Mesenchymal stem cell (in vitro differentiated cells and primary cell): ENCODE measurements at places on chromosomes 1 and 21.

DNA sequence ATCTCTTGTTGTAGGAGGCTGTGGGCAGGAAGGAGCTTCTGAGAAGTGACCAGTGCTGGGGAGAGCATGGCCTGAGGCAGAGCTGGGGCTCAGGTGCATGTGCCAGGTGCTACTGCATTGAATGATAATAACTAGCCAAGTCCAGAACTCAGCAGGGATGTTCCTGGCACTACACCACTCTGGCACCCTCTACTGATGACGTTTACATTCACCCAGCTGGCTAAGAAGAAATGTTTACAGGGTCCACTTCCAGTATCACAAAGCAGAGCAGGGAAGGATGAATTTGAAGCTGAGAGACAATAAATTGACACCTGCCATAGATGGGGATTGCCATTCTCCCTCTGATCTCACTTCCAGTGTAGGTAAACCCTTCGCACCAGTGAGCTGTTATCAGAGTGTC, 411.8 kb downstream of the SETD4 start:
- DNase-seq, result no peak
- no peak overlapping the region for H3K4me3 ChIP-seq
- H3K27me3 ChIP-seq, result no peaks in the 10 kb centered on the region
- H3K27ac ChIP-seq, result no peak overlapping the region

GRCh38 chr1:108043707-108044106, 78.7 kb upstream of the VAV3 start:
- no peak overlapping the region for H3K4me3 ChIP-seq
- peaks cover 19% of the 10 kb centered on the region for H3K27me3 ChIP-seq
- no peaks in the 10 kb centered on the region for H3K36me3 ChIP-seq
- DNase-seq, result no peak
- no peaks in the 10 kb centered on the region for H3K4me1 ChIP-seq

DNA sequence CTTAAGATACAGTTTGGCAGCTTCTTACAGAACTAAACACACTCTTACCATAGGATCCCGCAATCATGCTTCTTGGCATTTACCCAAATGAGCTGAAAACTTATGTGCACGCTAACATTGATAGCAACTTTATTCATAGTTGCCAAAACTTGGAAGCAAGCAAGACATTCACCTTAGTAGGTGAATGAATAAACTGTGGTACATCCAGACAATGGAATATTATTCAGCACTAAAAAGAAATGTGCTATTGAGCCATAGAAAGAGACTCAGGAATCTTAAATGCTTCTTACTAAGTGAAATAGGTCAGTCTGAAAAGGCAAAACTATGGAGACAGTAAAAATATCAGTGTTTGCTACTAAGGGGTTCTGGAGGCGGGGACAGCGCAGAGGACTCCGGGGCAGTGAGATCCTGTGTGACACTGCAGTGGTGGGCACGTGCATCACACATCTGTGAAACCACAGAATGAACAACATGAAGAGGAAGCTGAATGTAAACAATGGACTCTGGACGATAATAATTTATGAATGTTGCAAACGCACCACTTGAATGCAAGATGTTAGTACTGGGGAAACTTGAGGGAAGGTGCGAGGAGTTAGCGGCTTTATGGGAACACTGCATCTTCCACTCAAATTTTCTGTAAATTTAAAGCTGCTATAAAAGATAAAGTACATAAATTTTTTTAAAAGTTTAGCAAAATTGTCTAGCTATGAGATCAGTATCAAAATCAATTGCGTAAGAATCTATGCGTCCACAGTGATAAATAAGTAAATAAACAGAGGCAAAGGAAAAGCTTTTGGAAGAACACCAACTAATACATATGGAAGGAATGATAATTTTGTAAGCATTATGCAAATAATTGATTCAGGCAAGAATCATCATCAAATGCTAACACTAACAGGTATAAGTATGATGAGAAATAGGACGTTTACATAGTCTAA, 15.4 kb upstream of the SPATC1L start:
- no peak overlapping the region for H3K4me3 ChIP-seq
- H3K36me3 ChIP-seq, result peaks cover 47% of the 10 kb centered on the region
- no peaks in the 10 kb centered on the region for H3K27me3 ChIP-seq
- H3K27ac ChIP-seq, result no peak overlapping the region

- H3K27ac ChIP-seq, result no peak overlapping the region
- H3K27me3 ChIP-seq, result no peaks in the 10 kb centered on the region
- no peak for DNase-seq
Measured at GRCh38 chr21:46618738-46619379, 14.0 kb upstream of the S100B start.

DNA sequence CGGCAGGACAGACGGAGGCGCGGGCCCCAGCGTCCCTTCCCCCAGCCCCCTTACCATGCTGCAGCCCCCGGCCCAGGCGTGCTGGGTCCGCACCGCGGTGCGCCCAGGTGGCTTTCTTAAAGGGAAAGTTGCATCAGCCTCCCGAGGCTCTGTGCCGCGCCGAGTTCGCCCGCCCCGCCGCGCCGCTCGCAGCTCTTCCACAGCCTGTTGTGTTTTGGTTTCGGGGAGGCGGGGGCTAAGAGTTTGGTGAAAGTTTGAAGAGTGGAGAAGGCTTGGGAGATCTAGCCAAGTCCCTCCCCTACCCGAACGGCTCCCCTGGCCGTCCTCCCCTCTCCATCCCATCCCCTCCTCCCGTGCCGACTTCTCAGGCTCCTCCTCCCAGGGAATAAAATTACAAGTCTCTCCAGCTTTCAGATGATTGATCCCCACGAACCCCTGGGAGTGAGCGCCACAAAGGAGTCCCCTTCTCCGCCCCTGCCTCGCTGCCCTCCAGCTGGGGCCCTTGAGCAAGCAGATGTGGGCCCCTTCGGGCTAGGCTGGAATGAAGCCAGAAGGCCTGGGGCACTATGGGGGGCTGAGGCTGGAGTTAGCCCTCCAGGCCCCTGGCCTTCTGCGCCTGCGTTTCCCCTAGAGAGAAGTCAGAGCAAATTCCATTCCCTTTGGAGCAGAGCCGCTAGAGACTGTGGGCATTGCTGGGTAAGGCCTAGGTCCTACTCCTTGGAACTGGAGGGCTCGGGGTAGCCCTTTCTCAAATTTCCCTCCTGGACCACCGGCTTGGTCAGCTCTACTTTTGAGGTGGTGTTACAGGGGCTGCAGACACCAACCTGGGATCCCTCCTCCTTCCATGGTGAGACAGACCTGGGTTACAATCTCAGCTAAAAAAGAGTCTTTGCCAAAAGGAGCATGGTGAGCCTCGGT, at the start of gene SLC6A9:
Gene SLC6A9 (minus strand): TSS at position 211 of the 918 bp plus-strand sequence. CDS start 7,185 bp downstream, outside the sequence.
- H3K4me3 ChIP-seq, result peak within 1 kb of the TSS; percentile 81
- H3K4me1 ChIP-seq, result peaks cover 18% of the 10 kb centered on the region
- H3K27ac ChIP-seq, result peak within 1 kb of the TSS; percentile 73
- no peaks in the 10 kb centered on the region for H3K36me3 ChIP-seq

DNA sequence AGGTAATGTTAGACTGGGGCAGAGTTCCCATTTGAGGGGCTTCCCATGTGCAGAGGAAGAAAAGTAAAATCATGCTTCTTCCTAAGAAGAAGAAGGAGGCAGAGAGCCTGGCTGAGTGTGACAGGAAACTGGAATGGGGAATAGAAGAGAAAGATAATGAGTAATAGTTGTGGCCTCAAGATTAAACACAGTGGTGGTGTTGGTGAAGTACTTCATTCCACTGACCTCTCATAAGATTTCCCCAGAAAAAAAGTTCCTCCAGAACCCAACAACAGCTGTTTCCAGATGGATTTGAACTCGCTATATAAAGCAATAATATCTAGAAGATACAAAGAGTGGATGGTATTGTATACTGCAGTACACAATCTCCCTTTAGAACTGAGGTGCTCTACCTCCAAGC, 13.0 kb downstream of the RGS1 start:
- H3K27ac ChIP-seq, result no peak overlapping the region
- no peak overlapping the region for H3K4me3 ChIP-seq
- H3K4me1 ChIP-seq, result no peaks in the 10 kb centered on the region
- DNase-seq, result peak; percentile 76
- no peaks in the 10 kb centered on the region for H3K27me3 ChIP-seq
- no peaks in the 10 kb centered on the region for H3K36me3 ChIP-seq

GRCh38 chr1:222040121-222040805, 298.4 kb upstream of the DUSP10 start:
- DNase-seq, result no peak
- H3K27ac ChIP-seq, result no peak overlapping the region
- H3K4me3 ChIP-seq, result no peak overlapping the region

DNA sequence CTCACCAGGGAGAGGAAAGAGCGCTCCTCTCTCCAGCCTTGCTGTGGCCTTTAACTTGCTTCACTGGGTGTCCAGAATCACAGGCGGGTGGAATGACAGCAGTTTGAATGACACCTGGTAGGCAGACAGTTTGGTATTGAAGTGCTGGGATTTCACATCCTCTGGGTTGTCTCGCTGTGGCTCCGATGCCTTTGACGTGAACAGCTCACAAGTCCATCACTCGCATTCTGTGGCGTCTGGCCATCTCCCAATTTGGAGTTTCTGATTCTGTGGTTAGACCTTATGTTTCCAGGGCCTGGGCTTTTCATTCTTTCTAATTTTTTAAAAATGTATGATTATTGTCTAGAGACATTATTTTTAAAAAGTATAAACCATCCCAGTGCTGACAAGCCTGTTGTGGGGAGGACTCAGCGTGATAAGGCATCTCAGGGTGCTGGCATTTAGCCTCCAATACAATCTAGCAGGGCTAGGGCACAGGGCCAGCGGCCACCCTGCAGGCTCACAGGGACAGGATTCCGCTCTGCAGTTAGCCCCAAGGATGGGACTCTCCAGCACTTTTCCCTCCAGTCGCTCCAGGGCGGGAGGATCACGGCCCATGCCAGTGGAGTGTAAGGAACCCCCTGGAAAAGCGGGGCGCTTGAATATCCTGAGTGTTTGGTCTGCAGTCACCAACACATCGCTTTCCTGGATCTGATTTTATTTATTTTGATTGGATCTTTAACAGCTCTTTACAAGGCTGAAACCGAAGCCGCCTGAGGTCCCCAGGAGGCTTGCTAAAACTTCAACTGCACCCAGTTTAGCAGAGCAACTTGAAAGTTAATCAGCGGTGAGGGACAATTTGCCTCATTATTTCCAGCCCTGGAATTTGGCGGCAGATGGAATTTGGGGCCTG, 178.3 kb downstream of the TRABD2B start:
- H3K27me3 ChIP-seq, result peaks cover 12% of the 10 kb centered on the region
- no peak overlapping the region for H3K27ac ChIP-seq
- no peak for DNase-seq
- H3K4me1 ChIP-seq, result no peaks in the 10 kb centered on the region

- H3K4me3 ChIP-seq, result no peak overlapping the region
- H3K27me3 ChIP-seq, result no peaks in the 10 kb centered on the region
- peaks cover 17% of the 10 kb centered on the region for H3K4me1 ChIP-seq
- no peak overlapping the region for H3K27ac ChIP-seq
Measured at GRCh38 chr1:35564884-35565741, 7.5 kb downstream of the NCDN start.

GRCh38 chr1:46284597-46285564, 18.5 kb downstream of the LRRC41 start:
- peak; percentile 32 for DNase-seq
- H3K4me1 ChIP-seq, result peaks cover 15% of the 10 kb centered on the region
- peaks cover 82% of the 10 kb centered on the region for H3K36me3 ChIP-seq
- H3K27ac ChIP-seq, result no peak overlapping the region
- H3K27me3 ChIP-seq, result no peaks in the 10 kb centered on the region

GRCh38 chr1:41241749-41242341, at the start of gene SCMH1:
TSS of gene SCMH1 (minus strand) at chr1:41242306. CDS start at chr1:41186133, 56,173 bp downstream.
- DNase-seq, result peak; percentile 60
- peaks cover 12% of the 10 kb centered on the region for H3K4me1 ChIP-seq
- peak within 1 kb of the TSS; percentile 80 for H3K4me3 ChIP-seq

- peak; percentile 83 for DNase-seq
- H3K27me3 ChIP-seq, result no peaks in the 10 kb centered on the region
- no peaks in the 10 kb centered on the region for H3K36me3 ChIP-seq
- peak overlapping the region; percentile 86 for H3K4me3 ChIP-seq
- peak overlapping the region; percentile 91 for H3K27ac ChIP-seq
- peaks cover 3% of the 10 kb centered on the region for H3K4me1 ChIP-seq
Measured at GRCh38 chr1:23167353-23168078, 1.1 kb downstream of the LUZP1 start.

DNA sequence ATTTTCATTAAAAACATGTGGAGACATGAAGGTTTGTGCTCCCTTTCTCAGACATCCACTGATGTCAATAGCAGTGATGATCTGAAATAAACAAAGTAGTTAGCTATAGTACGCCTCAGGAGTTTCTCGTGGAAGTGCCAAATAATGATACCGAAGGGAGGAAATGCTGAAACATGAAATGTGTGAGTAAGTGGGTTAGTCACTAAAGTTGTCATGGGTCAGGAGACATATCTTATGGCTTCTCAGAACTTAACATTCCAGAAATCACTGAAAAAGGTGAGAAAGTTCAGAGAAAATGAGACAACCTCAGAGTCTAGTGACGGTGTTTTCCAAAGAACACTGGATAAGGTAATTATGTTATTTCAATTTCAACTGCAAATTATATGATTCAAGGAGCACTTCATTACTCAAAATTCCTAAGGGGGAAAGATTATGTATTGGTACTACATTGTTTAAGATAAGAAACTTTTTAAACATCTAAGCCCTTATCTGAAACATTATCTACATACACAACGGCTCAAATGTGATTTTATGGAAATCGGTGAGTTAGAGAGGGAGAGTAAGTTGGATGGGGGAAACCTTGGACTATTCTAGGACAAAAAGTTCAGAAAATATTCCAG, 20.6 kb downstream of the NIBAN1 start:
- H3K4me1 ChIP-seq, result no peaks in the 10 kb centered on the region
- H3K27ac ChIP-seq, result peak overlapping the region; percentile 13
- no peaks in the 10 kb centered on the region for H3K27me3 ChIP-seq
- peak; percentile 49 for DNase-seq
- peak overlapping the region; percentile 8 for H3K4me3 ChIP-seq
- H3K36me3 ChIP-seq, result peaks cover 29% of the 10 kb centered on the region
